ENCODE measurements at places on chromosomes 3 and 15. TPM values are rescaled to one million over a fixed set of nuclear protein-coding genes. Genes with fewer than 3 reads are reported as not detected.

DNA sequence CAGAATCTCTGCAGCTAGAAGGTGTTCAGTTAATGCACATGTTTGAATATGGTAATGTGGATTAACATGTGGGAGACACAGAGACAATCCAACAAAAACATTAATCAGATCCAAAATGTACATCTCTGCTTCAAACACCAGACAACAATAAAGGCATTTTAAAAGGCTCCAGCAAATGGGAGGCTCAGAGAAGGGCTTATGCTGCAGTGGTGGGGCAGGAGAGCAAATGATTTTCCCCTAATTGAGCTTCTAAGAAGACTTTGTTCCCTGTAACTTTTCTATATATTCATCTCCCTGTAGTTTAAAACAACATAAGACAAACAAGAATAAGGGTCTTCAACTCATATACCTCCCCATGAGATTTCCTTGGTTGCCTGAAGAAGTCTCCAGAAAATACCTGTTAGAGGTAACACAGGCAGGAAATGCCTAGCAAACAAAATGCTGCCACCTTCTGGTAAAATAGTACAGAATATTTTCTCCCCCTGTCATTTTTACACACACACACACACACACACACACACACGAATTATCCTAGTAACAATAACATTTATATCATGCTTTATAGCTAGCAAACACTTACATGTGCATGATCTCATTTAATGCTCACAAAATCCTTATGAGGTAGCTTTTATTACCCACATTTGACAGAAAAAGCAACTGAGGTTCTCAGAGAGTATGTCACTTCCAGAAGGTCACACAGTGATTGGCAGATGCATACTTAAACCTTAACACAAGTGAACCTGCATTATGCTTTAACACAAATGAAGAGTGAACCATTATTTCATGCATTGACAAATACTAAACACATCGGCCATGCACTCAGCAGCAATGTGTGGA, 123.4 kb upstream of the MB21D2 start:
- H3K36me3 ChIP-seq, result no peaks in the 10 kb centered on the region
- no peak overlapping the region for H3K4me3 ChIP-seq
- H3K4me1 ChIP-seq, result no peaks in the 10 kb centered on the region
- DNase-seq, result no peak

DNA sequence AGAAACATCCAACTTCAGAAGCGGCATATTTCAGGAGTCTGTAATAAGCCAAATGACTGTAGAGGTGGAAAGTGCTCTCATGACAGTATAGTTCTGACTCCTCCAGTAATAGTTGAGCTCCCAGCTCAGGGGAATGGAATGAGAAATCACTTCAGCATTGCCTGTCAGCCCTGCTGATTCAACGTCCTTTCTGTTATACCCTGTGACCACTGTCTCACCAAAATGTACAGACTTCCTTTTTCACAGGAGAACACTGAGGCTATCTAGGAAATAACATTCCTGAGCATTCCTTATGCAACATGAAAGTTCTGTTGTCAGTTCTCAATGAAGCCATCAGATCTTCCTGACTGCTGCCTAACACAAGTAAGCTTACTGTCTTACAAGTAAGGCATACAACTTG, 284.5 kb upstream of the MME start:
- no peaks in the 10 kb centered on the region for H3K4me1 ChIP-seq
- H3K4me3 ChIP-seq, result no peak overlapping the region

GRCh38 chr3:178002113-178002512, 534.1 kb upstream of the KCNMB2 start:
- H3K36me3 ChIP-seq, result peaks cover 32% of the 10 kb centered on the region
- DNase-seq, result no peak
- H3K4me3 ChIP-seq, result no peak overlapping the region
- peaks cover 21% of the 10 kb centered on the region for H3K4me1 ChIP-seq

- no peak overlapping the region for H3K4me3 ChIP-seq
- DNase-seq, result no peak
- no peaks in the 10 kb centered on the region for H3K36me3 ChIP-seq
- peaks cover 6% of the 10 kb centered on the region for H3K4me1 ChIP-seq
- no peak overlapping the region for H3K27ac ChIP-seq
Measured at GRCh38 chr3:194876403-194877095, 190.9 kb downstream of the FAM43A start.

GRCh38 chr3:46129588-46130272, 78.4 kb downstream of the CCR1 start:
- DNase-seq, result no peak
- H3K4me1 ChIP-seq, result peaks cover 36% of the 10 kb centered on the region
- peaks cover 16% of the 10 kb centered on the region for H3K27me3 ChIP-seq
- peak overlapping the region; percentile 44 for H3K27ac ChIP-seq

- peak; percentile 46 for DNase-seq
- peaks cover 64% of the 10 kb centered on the region for H3K27me3 ChIP-seq
- H3K27ac ChIP-seq, result no peak overlapping the region
- H3K36me3 ChIP-seq, result no peaks in the 10 kb centered on the region
Measured at GRCh38 chr3:180680097-180680430, 775 bp upstream of the CCDC39 start.

DNA sequence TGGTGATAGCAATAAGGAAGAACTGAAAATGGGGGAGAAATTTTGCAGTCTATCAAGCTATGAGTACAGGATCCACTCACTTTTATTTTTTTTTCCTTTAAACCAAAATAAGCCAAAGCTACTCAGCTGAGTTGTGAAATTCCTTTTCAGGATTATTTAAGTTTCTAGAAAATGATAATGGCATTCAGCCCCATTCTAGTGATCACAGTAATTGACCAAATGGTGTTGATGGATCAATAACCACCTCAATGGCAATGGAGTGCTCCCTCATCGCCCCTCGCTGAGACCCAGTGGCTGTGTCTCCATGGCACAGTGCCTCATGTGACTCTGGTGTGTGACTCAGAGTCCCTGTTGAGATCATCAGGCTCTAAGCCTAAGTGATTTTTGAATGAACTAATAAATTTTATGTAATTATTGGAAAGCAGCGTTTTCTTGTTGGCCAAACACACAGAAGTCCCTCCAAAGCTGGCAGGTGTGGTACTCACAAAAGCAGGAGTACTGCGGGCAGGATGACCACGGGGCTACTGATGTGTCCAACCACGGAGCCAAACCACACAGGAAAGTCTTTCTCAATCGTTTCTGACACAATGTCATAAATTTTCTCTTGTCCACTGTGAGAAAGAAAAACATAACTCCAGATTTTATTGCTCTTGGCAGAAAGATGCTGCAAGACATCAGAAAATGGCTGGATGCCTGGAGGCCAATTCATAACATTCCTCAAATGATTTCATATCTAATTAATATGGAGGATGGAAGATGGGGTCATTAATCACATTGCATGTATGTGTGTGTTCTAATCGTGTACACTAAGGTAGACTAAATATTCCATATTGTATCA, 14.4 kb upstream of the STARD5 start:
- no peak for DNase-seq
- no peak overlapping the region for H3K27ac ChIP-seq
- H3K4me3 ChIP-seq, result no peak overlapping the region
- H3K27me3 ChIP-seq, result no peaks in the 10 kb centered on the region
- no peaks in the 10 kb centered on the region for H3K36me3 ChIP-seq

CIDEC gene
- not detected for total RNA-seq

WDR49 gene
- total RNA-seq, result not detected

ZBBX gene
- total RNA-seq, result not detected

AADAC gene
- total RNA-seq, result not detected

PLA2G4D gene
- not detected for total RNA-seq

SLC12A8 gene
- total RNA-seq, result 4.3 TPM

P2RY1 gene
- 1.1 TPM for total RNA-seq

FOXB1 gene
- 1.2 TPM for total RNA-seq

TMEM158 gene
- total RNA-seq, result 0.15 TPM

SOX14 gene
- not detected for total RNA-seq
